ENCODE measurements at places on chromosomes 7 and 10.

- no peak for DNase-seq
These were observed 56.6 kb downstream of the MPLKIP start for GRCh38 chr7:40077849-40078248.

DNA sequence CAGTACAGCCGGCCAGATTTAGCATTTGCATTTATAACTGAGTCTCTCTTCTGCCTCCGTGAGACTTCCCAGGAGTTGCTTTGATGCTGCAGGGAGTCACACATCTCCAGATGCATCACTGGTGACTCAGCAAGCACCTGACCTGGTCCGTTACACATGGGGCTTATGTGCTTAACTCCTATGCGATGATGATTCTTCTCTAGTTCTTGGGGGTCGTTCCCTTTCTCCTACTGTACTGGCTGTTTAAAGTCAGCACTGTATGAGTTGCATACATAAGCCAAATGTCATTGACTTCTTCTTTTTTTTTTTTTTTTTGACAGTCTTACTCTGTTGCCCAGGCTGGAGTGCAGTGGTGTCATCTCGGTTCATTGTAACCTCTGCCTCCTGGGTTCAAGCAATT, 13.0 kb upstream of the AKR1E2 start:
- DNase-seq: peak; percentile 97

GRCh38 chr10:78205457-78206016, 171.9 kb downstream of the RPS24 start:
- no peak for DNase-seq

DNA sequence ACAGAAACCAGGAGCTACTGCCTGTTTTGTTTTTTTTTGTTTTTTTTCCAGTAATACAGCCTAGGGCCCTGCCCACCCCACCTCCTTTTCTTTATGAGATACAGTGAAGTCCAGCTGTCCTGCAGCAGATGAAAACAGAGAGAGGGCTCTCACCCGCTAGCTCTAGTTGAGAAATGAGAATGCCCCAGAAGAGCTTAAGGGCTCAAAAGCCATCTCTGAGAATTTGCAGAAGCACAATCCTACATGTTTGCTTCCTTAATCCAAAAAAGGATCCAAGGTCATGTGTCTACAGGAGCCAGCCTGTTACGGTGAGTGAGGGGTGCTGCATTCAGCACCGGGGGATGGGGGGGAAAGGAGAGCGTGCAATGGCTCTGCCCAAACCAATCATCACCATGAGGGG, 122.7 kb downstream of the KCNMA1 start:
- DNase-seq: no peak

GRCh38 chr10:120077707-120078492, 185.4 kb downstream of the SEC23IP start:
- no peak for DNase-seq

All from RCC 7860 (cell line).